ENCODE measurements at places on chromosomes 2 and 18.

DNA sequence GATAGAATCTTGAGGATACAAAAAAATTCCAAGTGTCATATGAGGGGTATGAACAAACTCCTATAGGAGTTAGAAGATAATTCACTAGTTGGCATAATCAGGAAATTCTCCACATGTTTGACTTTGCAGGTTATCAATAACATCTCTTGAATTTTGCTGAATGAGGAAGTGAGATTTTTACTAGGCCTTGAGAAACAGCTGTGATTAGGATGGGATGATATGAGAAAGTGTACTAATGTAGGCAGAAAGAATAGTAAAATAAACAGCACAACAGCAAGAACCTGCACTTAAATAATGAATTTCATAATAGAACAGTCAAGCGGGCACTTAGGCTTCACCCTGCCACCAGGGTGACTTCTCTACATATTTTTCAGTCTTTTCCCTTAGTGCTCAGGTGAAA, 570.8 kb upstream of the CRIM1 start:
- DNase-seq, result no peak

GRCh38 chr18:55400590-55401541, 187.1 kb downstream of the TCF4 start:
- no peak for DNase-seq

- DNase-seq, result no peak
These were observed 8.7 kb downstream of the ANTXR1 start for GRCh38 chr2:69021727-69022126.

DNA sequence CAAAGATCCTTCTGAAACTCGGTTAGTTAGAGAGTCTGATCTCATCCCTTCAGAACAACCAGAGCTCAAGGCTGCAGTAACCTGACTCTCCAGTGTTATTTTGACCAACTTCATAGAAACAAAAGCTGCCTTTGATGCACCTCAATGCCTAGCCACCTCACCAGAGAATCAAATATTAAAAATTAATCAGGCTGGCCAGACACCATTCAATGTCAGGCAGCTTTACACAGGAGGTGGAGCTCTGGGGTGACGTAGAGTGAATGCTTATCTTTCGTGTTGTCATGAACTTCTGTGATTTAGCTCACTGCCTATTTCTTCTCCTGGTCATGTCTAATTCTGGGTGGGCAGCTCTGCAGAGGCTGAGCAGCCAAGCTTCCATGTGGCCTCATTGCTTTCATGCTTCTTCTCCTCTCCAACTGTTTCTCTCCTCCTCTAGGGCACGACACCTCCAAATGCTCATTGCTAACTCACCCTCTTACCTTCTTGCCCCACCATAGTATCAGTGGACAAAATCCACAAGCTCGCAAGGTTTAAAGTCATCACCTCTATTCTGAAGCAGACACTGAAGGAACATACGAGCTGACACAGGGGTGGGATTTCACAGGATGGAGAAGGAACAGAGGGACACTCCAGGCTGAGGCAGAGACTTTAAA, 39.4 kb downstream of the AAK1 start:
- no peak for DNase-seq

GRCh38 chr18:2958819-2959298, 54.1 kb downstream of the LPIN2 start:
- no peak for DNase-seq

DNA sequence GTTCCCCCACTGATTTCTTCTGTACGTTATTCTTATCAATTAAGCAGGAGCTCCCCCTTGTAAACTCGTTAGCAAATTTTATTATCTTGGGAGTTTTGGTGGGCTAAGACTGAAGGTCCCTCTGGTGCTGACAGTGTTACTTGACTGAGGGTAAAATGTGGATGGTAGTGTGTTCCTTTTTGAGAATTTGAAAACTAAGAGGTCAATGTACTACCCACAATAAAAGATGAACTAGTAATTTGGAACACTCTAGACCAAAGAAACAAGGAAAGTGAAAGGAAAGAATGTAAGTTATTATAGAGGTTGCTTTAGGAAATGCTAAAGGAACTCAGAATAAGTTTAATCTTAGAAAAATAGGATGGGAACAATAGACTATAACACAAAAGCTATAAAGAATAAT, 35.1 kb downstream of the YWHAQ start:
- no peak for DNase-seq

- DNase-seq, result no peak
These were observed 17.9 kb downstream of the LAMA3 start for GRCh38 chr18:23706971-23707640.

DNA sequence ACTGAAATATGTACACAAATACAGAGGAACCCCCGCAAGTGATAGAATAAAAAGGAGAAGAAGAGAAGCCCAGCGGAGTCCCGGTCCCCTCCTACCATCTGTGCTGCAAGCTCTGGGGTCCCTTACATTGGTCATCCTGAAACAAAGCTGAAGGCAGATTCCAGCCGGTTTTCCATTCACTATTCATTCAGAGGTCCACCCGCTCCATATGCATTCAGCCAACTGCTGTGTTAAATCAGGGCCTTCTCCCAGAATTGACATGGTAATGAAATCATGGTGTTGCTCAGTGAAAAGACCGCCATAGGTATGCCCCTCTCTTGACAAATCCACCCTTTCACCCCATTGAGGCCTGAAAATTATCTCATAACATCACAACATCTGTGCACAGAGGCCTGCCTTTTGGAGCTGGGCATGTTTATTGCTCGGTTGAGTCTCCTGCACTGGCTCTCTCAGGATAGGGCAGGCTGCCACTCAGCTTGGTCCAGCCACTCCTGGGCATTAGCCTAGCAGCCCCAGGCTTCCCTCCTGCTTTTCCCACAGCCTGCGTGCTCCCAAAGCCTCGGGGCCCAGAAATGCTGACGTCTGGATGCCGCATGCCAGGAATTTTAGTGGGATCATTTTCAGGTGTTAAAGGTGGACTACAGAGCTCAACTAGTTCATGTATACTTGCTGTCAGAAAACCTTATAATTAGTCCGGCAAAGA, 39.3 kb upstream of the ID2 start:
- no peak for DNase-seq

- no peak for DNase-seq
These were observed 114.7 kb upstream of the CAVIN2 start for GRCh38 chr2:191961556-191961955.

GRCh38 chr2:9819551-9819950, 23.7 kb upstream of the TAF1B start:
- DNase-seq, result no peak

Measured in stimulated activated CD4-positive, alpha-beta T cell treated with anti-CD3 and anti-CD28 coated beads, Interleukin-15, amount 100 ng/mL, for 48 hours (primary cell).